ENCODE measurements at places on chromosomes 16 and 17. TPM values are rescaled to one million over a fixed set of nuclear protein-coding genes. Genes with fewer than 3 reads are reported as not detected.

Gene GAS2L2
- not detected for total RNA-seq

- DNase-seq, result no peak
- no peak overlapping the region for H3K4me3 ChIP-seq
- H3K27me3 ChIP-seq, result peaks cover 43% of the 10 kb centered on the region
- H3K36me3 ChIP-seq, result no peaks in the 10 kb centered on the region
- H3K4me1 ChIP-seq, result no peaks in the 10 kb centered on the region
- no peak overlapping the region for H3K27ac ChIP-seq
Measured at GRCh38 chr16:86199871-86200695, 301.1 kb downstream of the IRF8 start.

DNA sequence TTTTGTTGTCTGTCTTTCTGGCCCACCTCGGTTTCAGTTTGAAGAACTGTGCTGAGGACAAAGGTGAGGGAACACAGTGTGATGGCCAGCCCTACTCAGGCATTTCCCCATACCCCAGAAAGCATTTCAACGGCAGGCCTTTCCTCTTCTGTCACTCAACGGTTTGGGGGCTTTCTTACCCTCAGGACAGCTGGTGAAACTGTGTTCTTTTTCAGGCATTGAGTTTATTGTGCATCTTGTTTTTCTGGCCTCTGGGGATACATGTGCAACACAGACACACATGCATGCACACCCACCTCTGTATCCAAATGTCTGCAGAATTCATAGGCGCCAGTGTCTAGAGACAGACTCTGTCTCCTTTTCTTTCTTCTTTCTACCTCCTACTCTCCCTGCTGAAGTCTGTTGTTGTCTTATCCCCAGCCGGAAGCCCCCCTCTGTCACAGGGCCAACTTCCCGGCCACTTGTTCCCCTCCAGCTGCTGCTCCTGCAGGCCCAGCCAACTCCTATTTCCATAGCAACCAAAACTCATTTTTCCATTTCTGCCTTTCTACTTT, 17.0 kb downstream of the CHD9 start:
- no peaks in the 10 kb centered on the region for H3K27me3 ChIP-seq
- H3K27ac ChIP-seq, result peak overlapping the region; percentile 81
- no peak for DNase-seq

GRCh38 chr17:43354371-43354770, 44.4 kb upstream of the ARL4D start:
- peaks cover 4% of the 10 kb centered on the region for H3K4me1 ChIP-seq
- no peaks in the 10 kb centered on the region for H3K27me3 ChIP-seq
- no peak overlapping the region for H3K4me3 ChIP-seq
- no peak for DNase-seq

GRCh38 chr17:68733241-68734176, 132.3 kb upstream of the FAM20A start:
- no peak for DNase-seq
- no peak overlapping the region for H3K4me3 ChIP-seq
- H3K4me1 ChIP-seq, result no peaks in the 10 kb centered on the region
- peaks cover 5% of the 10 kb centered on the region for H3K27me3 ChIP-seq
- H3K27ac ChIP-seq, result no peak overlapping the region

DNA sequence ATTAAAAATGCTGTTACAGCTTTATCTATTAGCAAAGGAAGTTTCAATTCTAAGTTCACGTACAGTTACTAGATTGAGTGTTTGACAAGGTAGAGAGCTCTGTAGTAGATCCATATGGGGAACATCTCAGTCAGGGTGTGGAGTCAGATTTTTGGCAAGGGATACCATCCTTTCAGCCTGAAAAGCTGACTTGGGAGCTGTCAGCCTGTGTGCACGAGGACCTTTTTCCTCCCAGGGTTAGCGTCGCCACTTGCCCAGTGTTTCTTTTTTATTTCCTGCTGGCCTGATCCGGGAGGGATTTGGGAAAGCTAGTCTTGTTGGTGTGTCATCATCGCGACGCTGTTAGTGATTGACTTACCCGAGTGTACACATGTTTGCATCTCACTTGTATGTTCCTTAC, 29.5 kb downstream of the WWOX start:
- DNase-seq, result no peak
- no peak overlapping the region for H3K4me3 ChIP-seq
- H3K27ac ChIP-seq, result no peak overlapping the region
- no peaks in the 10 kb centered on the region for H3K4me1 ChIP-seq
- peaks cover 10% of the 10 kb centered on the region for H3K36me3 ChIP-seq
- H3K27me3 ChIP-seq, result no peaks in the 10 kb centered on the region
